SW 1271 (cell line): ENCODE measurements at places on chromosomes 12 and 14.
A peak's percentile ranks its signal among the peaks of the same experiment; 100 is the strongest.

GRCh38 chr14:73026243-73026844, 562 bp downstream of the ZFYVE1 start:
- DNase-seq: no peak

GRCh38 chr14:100989924-100990323, 86.4 kb upstream of the RTL1 start:
- DNase-seq: no peak

DNA sequence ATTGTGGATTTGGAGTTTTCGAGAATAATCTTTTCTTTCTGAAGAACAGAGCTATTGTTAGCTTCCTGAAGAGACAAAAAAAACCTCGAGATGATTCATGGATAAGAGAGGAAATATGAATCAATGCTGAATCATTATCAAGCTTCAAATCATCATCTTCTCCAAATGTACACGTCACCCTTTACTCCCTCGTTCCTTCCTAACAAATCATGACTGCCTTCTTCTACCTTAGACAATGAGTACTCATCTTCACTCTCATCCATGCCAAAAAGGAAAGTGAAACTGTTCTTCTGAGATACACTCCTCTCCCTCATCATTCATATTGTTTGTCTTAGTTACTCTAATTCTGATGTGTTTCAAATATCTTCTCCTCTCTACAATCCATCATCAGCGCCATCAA, 1115.8 kb upstream of the ATXN7L3B start:
- DNase-seq: peak; percentile 68

DNA sequence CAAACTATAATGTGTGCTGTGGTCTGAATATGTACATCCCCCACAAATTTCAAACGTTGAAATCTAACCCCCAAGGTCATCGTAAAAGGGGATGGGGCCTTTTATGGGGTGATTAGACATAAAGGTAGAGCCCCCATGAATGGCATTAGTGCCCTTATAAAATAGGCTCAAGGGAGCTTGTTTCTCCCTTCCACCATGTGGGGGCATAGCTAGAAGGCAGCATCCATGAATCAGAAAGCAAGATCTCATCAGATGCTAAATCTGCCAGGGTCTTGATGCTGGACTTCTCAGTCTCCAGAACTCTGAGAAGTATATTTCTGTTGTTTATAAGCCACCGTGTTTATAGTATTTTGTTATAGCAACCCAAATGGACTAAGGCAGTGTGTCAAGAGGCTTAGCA, 33.4 kb upstream of the IGF1 start:
- no peak for DNase-seq

- peak; percentile 87 for DNase-seq
Measured at GRCh38 chr14:69460093-69460701, 24.3 kb upstream of the PLEKHD1 start.

DNA sequence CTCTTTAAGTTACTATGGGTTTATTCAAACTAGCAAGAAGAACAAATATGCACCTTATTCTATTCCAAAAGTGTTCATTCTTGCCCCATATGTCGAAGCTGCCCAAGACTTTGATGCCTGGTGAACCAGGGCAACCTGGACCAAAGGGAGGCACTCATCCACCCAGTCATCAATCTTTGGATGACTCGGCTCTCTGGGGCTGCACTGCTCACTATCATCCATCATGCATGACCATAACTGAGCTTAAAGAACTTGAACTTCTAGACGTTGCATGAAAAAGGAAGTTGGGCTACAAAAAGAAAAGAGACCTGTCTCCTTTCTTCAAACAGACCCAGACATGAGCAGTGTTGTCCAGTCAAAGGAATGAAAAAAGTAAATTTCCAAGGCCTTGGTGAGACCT, 1.2 kb downstream of the KRT4 start:
- DNase-seq: no peak

GRCh38 chr14:105913861-105914260, 387.5 kb downstream of the TMEM121 start:
- DNase-seq: no peak
